ENCODE measurements at places on chromosomes 7 and 10. TPM values are rescaled to one million over a fixed set of nuclear protein-coding genes. Genes with fewer than 3 reads are reported as not detected.

The PALS2 gene
- total RNA-seq: 15.6 TPM

The POM121L12 gene
- not detected for total RNA-seq

The RARRES2 gene
- total RNA-seq: 259 TPM

- H3K27me3 ChIP-seq: no peaks in the 10 kb centered on the region
- no peak for DNase-seq
- H3K27ac ChIP-seq: no peak overlapping the region
- H3K4me3 ChIP-seq: no peak overlapping the region
- peaks cover 5% of the 10 kb centered on the region for H3K4me1 ChIP-seq
Measured at GRCh38 chr10:92829042-92829785, 19.1 kb upstream of the EXOC6 start.

DNA sequence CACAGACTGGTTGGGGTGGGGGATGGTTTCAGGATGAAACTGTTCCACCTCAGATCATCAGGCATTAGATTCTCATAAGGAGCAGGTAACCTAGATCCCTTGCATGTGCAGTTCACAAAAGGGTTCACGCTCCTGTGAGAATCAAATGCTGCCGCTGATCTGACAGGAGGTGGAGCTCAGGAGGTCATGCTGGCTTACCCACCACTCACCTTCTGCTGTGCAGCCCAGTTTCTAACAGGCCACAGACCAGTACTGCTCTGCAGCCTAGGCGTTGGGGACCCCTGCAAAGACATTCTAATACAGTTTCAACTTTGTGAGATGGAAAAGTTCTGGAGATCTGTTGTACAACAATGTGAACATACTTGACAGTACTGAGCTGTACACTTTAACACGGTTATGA is 39.9 kb downstream of the STRA8 start:
- DNase-seq: no peak
- H3K27ac ChIP-seq: no peak overlapping the region
- no peaks in the 10 kb centered on the region for H3K4me1 ChIP-seq
- no peaks in the 10 kb centered on the region for H3K36me3 ChIP-seq

DNA sequence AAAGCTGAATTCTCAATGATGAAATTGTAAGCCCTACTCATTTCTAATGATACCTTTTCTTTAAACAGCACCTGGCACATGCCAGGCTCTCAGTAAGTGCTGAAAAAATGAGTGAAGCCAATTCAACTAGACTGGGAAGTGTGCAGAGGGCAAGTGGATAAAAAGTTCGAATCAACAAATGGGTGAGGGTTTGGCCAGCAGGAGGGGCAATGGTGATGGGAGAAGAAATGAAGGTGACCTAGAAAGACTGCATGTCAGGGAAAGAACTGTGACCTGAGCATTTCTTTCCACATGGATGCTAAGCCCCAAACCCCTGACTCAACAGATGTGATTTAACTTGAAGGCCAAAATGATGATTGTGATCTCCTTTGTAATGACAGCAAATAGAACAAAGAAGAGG is 54.6 kb downstream of the DKK1 start:
- H3K36me3 ChIP-seq: no peaks in the 10 kb centered on the region
- H3K4me3 ChIP-seq: no peak overlapping the region
- no peak overlapping the region for H3K27ac ChIP-seq
- no peak for DNase-seq

- DNase-seq: no peak
- no peaks in the 10 kb centered on the region for H3K36me3 ChIP-seq
- no peak overlapping the region for H3K4me3 ChIP-seq
- no peak overlapping the region for H3K27ac ChIP-seq
- H3K4me1 ChIP-seq: no peaks in the 10 kb centered on the region
- H3K27me3 ChIP-seq: peaks cover 5% of the 10 kb centered on the region
Measured at GRCh38 chr10:98074315-98074911, 44.0 kb upstream of the CRTAC1 start.
